ENCODE measurements at places on chromosomes 5 and 9. TPM values are rescaled to one million over a fixed set of nuclear protein-coding genes. Genes with fewer than 3 reads are reported as not detected.

Gene FST
- polyA plus RNA-seq, result not detected

Gene HTR4
- polyA plus RNA-seq, result not detected

Gene PCDHA11
- not detected for polyA plus RNA-seq

Gene TESK1
- 43.6 TPM for polyA plus RNA-seq

Gene PCDHA6
- polyA plus RNA-seq, result not detected

Gene IL3
- not detected for polyA plus RNA-seq

Gene INSL6
- polyA plus RNA-seq, result not detected

Gene C5orf58
- polyA plus RNA-seq, result not detected

Gene FGF10
- polyA plus RNA-seq, result not detected

Gene MARCHF3
- 31.6 TPM for polyA plus RNA-seq
